Activated CD4-positive, CD25-positive, alpha-beta regulatory T cell treated with anti-CD3 and anti-CD28 coated beads, Interleukin-2, amount 50 U/mL, for 72 hours (primary cell): ENCODE measurements at places on chromosomes 16 and 17.

DNA sequence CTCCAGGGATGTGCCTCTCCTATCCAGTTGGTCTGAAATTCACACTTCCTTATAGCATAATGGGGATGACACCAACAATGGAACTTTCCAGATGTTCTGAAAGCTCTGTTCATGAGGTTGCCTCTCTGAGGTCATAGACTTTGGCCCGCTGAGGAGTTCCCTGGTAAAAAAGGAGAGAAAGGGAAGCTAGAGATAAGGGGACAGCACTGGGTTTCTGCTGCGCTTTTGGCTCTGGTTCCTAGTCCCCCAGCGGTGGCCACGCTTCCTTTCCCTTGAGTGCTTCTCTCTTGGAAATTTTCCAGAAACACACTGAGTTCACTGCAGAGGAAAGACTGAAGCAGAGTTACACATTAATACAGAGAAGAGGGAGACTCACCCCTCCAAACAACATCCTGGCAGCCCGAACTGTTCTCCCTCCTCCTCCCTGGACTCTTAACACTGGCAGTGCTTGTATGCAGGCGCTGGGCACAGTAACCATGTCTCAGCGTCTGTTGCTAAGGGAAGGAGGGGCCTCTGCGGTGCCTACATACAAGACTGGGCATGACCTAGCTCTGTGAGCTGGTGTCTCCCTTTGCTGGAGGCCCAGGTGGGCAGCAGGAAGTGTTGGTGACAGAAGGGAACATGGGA lies at the start of gene DNAH3:
DNAH3 (minus strand) TSS at position 472 of the 627 bp plus-strand sequence. CDS start 527 bp downstream, outside the sequence.
- no peak for DNase-seq

- no peak for DNase-seq
Observed at GRCh38 chr16:17446661-17447060, 24.1 kb downstream of the XYLT1 start.

GRCh38 chr17:2383628-2384167 lies 17.2 kb downstream of the MNT start:
- DNase-seq = no peak

DNA sequence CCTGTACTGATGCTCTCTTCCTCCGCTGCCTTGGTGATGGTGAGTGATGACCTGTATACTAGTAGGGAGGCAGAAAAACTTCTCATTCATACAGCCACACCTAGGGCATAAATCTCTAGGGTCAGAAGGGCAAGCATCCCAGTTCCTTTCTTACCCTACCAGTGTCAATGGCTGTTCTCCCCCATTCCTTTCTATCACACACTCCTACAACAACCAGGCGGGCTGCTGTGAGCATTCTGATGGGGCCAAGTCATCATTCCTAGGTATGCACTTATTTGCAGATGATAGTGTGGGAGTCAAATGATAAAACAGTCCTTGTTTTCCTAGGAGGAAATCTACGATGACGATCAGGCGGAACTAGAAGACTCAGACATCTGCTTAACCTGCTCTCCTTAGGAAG lies 14.0 kb upstream of the SLC6A4 start:
- no peak for DNase-seq

DNA sequence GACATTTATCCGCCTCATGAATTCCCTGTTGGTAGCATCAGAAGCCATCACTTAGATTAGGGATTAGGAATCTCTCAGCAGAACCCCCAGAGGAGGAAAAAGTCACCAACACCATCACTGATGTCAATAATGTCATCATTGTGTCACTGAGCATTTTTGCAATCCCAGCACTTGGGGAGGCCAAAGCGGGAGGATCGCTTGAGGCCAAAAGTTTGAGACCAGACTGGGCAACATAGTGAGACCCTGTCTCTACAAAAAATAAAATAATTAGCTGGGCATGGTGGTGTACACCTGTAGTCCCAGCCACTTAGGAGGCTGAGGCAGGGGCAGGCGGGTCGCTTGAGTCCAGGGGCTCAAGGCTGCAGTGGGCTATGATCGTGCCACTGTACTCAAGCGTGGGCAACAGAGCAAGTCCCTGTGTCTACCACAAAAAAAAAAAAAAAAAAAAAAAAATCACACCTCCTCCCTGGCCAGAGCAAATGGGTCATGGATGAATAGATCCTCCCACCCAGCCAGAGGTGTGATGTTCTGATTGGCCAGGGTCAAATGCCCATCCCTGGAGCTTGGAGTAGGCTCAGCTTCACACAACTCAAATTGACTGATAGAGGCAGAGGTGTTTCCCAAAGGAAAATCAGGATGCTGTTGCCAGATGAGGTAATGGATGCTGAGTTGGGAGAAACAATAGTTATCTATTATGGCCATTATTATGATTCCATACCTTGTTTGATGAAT lies 31.6 kb downstream of the VWA3A start:
- no peak for DNase-seq

- peak; percentile 37 for DNase-seq
Observed at GRCh38 chr17:28928061-28928460, 23.3 kb downstream of the PHF12 start.

GRCh38 chr16:69114346-69114975 lies 9.0 kb downstream of the HAS3 start:
- no peak for DNase-seq
